ENCODE measurements at places on chromosomes 12 and 14.

DNA sequence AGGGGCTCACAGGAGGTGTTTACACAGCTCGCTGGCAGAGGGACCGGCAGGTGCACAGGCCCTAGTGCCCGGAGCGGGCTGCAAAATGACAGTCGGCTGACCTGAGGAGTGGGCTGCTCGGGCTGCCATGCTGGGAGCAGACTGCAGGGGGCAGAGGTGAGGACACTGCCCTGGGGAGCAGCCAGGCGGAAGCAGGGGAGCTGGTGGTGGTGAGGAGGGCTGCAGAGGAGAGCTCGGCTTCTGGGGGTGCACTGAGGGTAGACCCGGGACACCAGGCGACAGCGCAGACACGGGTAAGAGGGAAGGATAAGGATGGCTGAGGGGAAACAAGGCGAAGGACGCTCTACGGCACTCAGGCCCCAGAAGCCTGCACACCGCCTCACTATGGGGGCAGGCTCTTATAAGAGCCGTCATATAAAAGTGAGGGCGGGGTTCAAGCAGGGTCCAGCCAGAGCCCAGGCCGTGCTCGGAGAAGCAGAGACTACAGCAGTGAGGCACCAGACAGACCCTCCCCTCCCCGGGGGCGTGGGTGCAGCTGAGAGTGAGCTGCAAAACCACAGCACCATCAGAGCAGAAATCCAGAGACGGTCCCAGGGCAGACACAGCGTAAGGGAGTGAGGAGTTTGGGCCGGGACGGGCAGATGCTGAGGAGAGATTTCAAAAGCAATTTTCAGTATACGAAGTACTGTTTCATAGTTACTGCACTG, 62.5 kb downstream of the CCDC88C start:
- no peak for DNase-seq

- no peak for DNase-seq
These were observed 23.9 kb upstream of the MAP1LC3B2 start for GRCh38 chr12:116535241-116535640.

- DNase-seq, result no peak
These were observed 124.3 kb upstream of the SLC38A4 start for GRCh38 chr12:46950094-46950493.

- no peak for DNase-seq
These were observed 21.6 kb downstream of the C12orf71 start for GRCh38 chr12:27060740-27061139.

DNA sequence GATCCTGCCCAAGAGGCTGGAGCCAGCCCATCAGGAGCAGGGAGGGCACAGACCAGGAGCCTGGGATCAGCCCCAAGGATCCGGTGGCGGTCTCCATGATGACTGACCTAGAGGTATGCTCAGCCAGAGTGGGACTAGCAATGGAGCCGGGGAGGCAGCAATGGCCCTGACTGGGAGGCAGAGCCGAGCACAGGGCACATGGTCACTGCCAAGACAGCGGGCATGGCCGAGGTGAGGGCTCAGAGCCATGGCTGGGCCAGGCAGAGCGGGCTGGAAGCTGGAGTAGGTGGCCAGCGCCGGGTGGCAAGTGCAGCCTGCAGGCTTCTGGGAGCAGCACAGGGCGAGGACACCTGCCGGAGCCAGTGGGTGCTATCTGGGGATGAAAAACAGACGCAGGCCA, 259.3 kb downstream of the BCL11B start:
- DNase-seq, result no peak
